ENCODE measurements at places on chromosomes 6 and 20.

GRCh38 chr20:1902188-1902587 lies 7.0 kb downstream of the SIRPA start:
- DNase-seq, result no peak

DNA sequence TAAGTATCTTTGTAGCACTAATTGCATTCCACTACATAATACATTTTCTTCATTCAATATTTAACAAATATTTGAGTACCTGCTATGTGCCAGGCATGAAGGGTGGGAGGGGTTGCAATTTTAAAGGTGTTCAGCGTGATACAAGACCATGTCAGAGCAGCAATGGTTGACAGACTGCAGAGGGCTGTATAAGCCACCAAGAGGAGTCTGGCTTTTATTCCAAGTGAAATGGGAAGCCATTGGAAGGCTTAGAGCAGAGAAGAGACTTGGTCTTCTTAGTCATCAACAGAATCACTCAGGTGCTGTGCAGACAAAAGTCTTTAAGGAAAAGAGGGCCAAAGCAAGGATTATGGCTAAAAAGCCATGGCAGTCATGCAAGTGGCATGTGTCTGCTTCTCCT lies 360.8 kb upstream of the ARID1B start:
- DNase-seq, result no peak

DNA sequence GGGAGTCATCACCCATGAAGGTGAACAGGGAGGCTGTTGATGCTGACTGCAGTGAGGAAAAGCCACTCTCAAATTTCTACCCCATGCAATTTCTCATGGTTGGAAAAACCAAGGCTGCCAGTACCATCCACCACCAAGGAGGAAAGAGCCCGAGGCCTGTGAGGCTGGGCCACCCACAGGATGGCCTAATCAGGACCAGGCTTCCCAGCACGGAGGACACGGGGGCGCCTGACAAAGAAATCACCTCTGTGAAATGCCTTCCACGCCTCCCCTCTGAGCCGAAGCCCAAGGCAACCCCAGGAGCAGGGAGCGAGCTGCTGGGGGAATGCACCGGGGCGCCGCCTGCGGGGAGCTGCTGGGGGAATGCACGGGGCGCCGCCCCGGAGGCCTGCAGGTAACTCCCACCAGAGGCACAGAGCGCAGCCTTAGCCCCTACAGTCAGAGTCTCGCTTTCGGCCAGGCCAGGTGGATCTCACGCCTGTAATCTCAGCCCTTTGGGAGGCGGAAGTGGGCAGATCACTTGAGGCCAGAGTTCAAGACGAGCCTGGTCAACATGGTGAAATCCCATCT lies 26.9 kb downstream of the FOXF2 start:
- DNase-seq, result no peak

- DNase-seq, result no peak
Observed at GRCh38 chr6:166977621-166978525, 21.3 kb upstream of the CEP43 start.

DNA sequence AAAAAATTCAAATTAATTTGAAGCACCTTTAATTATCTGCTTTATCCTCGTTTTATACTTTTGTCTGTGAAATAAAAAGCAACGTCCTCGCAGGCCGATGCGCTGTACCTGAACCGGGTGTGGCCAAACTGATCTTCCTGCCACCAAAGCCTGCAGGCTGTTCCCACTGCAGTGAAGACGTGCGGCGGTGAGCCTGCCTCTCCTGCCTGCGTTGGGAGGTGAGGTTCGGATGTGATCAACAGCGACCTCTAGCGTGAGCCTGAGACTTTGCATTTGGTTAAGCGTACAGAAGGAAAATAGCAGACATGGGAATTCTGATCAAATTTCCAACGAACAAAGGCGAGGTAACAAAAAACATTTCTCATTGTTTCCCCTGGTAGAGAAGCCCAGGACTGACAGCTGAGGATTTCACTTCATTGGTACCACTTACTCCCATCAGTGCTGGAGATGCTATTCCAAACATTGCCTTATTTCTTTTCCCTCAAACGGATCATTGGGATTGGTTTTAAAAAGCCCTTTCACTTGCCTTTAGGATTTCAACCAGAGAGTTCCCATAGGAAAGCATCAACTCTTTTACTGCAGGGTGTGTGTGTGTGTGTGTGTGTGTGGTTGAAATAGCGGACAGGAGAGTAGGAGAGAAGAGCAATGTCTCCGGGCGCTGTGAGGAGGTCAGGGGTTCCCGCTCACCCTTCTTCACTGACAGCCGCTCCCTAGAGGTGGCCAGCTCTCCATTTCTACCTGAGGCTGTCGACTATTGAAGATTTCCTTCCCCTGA lies 56.6 kb upstream of the CCN6 start:
- peak; percentile 81 for DNase-seq

DNA sequence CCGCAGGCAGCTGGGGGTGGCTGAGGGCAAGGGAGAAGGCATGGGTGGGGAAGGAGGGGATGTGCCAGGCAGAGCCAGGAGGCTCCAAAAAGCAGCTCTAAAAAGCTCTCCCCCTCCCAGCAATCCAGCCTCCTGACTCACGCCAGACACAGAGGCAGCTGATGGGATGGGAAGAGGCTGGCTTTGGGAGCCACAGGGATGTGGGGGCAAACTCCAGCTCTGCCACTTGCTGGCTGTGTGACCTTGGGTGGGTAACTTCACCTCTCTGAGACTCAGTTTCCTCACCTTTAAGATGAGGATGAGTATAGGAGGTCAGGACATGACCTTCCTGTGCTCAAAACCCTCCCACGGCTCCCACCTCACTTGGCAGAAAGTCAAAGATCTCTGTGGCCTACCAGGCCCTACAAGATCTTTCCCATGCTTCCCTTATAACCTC lies 148.9 kb downstream of the CEBPB start:
- no peak for DNase-seq

DNA sequence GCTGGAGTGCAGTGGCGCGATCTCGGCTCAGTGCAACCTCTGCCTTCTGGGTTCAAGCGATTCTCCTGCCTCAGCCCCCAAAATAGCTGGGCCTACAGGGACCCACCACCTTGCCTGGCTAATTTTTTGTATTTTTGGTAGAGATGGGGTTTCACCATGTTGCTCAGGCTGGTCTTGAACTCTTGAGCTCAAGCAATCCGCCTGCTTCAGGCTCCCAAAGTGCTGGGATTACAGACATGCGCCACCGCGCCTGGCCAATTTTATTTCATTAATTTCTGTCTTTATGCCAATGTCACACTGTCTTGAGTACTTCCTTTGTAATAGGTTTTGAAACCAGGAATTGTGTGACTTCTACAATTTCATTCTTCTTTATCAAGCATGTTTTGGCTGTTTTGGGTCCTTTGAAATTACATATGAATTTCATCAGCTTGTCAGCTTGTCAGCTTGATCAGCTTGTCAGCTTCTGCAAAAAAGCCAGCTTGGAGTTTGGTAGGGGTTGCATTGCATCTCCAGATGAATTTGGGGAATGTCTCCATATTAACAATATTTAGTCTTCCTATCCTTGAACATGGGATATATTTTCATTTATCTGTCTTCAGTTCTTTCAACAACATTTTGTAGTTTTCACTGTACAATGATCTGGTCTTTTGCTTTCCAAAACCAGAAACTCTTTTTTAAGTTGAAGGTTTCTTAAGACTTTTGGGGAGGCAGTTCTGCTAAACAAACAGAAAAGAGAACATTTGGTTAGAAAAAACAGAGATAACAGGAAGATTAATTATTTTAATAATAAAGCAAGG lies 20.8 kb downstream of the ZFAND3 start:
- DNase-seq, result no peak

- no peak for DNase-seq
Observed at GRCh38 chr6:131208787-131209186, 73.5 kb downstream of the AKAP7 start.

- DNase-seq, result no peak
Observed at GRCh38 chr6:87753131-87753685, 51.2 kb upstream of the AKIRIN2 start.

- DNase-seq, result no peak
Observed at GRCh38 chr20:46546936-46547335, 3.5 kb downstream of the OCSTAMP start.

DNA sequence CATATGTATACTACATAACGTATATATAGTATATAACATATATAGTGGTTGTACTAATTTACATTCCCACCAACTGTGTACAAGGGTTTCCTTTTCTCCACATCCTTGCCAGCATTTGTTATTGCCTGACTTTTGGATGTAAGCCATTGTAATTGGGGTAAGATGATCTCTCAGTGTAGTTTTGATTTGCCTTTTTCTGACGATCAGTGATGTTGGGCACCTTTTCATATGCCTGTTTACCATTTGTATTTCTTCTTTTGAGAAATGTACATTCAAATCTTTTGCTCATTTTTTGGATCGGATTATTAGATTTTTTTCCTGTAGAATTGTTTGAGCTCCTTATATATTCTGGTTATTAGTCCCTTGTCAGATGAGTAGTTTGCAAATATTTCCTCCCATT lies 11.4 kb downstream of the SYNJ2 start:
- DNase-seq, result no peak

GRCh38 chr6:111031151-111031550 lies 49.3 kb downstream of the RPF2 start:
- DNase-seq, result no peak

DNA sequence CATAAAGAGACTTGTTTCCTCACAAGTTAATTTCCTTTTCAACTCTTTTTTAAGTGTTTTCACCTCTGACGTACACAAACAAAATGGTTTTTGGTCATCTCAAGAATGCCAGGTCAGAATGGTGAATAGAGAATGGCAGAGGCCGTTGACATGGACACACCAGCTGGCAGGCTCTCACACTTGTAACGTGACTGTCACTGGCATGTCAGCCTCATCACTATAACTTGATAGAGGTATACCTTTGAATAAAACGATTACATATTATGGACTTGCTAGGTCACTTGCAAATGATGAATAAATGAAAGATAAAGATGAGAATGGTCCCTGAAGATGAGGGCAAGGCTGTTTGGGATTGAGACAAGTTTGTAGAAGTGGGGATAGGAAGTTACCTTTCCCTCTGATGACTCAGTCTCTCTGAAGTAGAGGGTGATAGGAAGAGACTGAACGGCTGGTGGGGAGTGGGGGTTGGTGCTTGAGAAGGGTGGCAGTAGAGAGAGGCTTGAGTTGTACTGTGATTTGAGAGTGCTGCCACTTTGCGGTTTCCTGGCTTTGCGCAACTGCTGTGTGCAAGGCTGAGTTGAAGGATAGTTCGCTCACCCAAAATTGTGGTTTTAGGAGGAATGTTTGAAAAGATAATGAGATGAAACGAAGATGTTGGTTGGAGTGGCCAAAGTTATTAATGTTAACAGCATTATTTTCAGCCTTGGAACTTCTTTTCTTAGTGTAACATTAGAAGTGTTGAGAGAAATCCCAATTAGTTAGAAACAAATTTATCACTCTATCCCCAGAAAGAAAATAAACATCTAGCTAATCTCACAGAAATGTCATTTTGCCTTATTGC lies 30.3 kb downstream of the TBPL1 start:
- peak; percentile 37 for DNase-seq

DNA sequence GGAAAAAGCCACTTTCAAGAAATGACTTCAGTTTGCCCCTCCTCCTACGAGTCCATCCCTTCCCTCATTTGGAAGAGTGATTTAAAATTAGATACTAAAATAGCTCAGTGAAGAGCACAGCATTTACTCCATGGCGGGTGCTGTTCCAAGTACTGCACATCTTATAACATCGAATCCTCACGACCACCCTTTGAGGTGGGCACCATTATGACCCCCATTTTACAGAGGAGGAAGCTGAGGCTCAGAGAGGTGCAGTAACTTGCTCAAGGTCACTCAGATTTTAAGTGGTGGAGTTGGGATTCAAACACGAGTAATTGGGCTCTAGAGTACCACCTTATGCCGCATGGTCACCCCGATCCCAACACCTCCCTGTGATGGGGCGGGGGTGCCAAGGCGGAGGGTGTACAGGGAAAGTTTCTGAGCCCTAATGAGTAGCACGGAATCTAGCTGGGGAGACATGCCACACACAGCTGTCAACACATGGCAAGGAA lies 25.5 kb downstream of the TTBK1 start:
- no peak for DNase-seq

GRCh38 chr6:134420614-134421181 lies 102.8 kb upstream of the SGK1 start:
- peak; percentile 11 for DNase-seq

DNA sequence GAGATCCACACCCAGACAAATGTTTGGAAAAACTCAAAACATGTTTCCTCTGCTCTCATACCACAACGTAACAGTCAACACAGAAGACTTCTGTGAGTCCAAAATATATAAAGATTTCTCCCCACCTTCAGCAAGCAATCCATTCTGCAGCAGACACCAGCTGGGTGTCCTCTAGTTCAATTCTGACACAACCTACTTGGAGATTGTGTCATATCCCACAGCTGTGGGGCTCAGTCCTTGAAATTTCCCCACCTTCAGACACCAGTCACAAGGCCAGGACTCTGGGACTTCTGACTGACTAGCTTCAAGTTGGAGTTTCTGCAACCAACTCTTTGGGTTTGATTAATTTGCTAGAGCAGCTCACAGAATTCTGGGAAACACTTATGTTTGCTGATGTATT lies 244.8 kb upstream of the CDYL start:
- DNase-seq, result no peak

- no peak for DNase-seq
Observed at GRCh38 chr6:47016909-47017308, 25.2 kb downstream of the ADGRF1 start.

GRCh38 chr6:75460681-75461080 lies 32.9 kb downstream of the FILIP1 start:
- DNase-seq, result no peak

DNA sequence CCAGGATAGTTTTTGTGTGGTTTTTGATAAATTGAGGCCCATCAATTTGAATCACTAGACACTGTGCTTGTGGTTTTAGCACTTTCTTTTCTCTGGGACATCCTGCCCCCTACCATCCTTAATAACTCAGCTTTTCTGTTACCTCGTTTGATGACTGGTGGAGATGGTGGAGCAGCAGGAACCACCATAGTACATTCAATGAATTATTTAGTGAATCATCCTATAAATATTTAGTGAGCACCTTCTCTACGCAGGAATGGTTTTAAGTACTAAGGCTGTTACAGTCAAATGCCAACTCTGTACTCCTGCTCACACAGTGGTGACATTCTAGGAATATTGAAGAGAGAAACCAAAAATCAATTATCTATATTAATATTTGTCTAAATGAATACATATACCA lies 585.2 kb downstream of the HAO1 start:
- no peak for DNase-seq

DNA sequence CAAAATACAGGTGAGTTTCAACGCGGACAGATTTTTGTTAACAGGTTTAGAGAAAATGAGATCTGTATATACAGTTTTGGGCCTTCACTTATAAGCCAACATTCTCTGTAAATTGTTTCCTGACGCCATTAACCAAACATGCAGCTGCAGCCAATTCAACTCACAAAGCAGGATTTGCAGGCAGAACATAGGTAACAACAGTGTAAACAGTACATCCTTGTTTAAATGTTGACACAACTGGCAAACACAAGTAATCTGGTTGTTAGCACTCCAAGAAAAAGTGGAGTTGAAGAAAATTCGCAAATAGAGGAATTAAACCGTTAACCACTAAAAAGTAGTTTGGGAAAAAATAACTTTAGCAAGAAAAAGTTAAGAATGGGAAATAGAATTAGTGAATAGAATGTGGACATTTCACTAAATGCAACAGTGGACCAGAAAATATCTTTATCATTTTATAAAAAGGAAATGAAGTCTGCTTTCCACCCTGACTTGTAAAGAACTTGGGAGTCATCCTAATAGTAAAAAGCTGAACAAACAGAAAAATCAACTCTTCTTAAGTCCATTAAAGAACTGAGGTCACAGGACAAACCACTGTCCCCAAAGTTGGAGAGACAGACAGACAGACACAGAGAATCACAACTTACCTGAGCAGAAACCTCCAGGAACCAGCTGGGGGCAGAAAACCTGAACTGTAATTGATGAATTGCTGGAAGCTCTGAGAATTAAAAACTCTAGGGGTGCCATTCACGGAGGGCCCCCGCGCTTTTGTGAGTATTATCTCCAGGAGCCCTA lies 10.1 kb downstream of the SMIM28 start:
- no peak for DNase-seq
